ENCODE measurements at places on chromosomes 5 and 9. TPM values are rescaled to one million over a fixed set of nuclear protein-coding genes. Genes with fewer than 3 reads are reported as not detected.
A peak's percentile ranks its signal among the peaks of the same experiment; 100 is the strongest.

Gene OBP2B
- not detected for total RNA-seq

Gene PCDHA4
- total RNA-seq = not detected

Gene OGN
- 0.15 TPM for total RNA-seq

Gene TMEM203
- 45.0 TPM for total RNA-seq

- no peaks in the 10 kb centered on the region for H3K27me3 ChIP-seq
- no peaks in the 10 kb centered on the region for H3K4me1 ChIP-seq
- no peak overlapping the region for H3K27ac ChIP-seq
- no peak overlapping the region for H3K4me3 ChIP-seq
Observed at GRCh38 chr5:143183989-143184388, 219.5 kb downstream of the NR3C1 start.

- no peaks in the 10 kb centered on the region for H3K4me1 ChIP-seq
- H3K36me3 ChIP-seq = no peaks in the 10 kb centered on the region
- no peaks in the 10 kb centered on the region for H3K27me3 ChIP-seq
- H3K27ac ChIP-seq = no peak overlapping the region
Observed at GRCh38 chr5:71886406-71886805, 167.3 kb downstream of the CARTPT start.

DNA sequence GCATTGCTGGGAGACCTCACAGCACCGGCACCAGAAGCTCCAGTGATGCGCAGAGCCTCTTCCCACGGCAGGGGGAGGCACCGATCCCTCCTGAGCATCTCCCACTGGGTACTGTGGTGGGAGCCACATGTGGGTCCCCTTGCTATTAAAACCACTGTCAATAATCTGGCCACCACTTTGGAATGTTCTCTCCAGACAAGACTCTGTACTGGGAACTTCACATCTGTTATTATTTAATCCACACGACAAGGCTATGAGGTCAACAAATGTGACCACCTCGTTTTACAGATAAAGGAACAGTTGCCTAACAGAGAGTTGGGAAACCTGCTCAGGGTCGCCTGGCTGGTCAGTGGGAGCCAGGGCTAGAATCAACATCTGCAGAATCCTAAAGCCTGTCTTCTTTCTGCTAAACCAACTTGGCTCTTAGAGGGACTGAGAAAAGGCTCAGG, 72.7 kb downstream of the EPB41L4B start:
- DNase-seq = no peak
- no peaks in the 10 kb centered on the region for H3K36me3 ChIP-seq
- no peak overlapping the region for H3K4me3 ChIP-seq
- peaks cover 26% of the 10 kb centered on the region for H3K4me1 ChIP-seq

DNA sequence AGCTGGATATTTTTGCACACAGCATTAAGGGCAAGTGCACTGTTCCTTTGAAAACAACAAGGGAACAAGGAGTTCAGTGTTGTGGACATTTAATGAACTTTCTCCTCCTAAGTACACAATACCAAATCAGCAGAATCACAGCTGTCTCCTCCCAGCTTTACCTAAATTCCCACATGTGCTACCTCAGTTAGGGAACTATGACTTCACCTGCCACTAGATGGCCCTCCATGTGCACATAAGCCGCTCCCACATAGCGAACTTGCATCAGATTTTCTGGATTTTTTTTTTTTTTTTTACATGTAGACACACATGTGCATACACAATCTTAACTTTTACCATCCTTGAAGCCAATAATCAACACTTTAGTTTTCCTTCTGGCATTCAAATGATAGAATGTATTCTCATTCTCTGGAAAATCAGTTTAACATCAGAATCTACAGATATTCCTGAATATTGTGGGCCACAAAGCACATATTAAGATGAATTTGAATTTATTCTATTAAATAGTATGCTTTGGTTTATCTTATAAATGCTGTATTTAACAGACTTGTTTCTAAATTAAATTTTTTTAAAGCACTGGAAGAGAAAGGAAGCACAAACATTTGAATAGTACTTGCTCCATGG, 123.6 kb downstream of the PALM2AKAP2 start:
- H3K4me3 ChIP-seq = no peak overlapping the region
- no peaks in the 10 kb centered on the region for H3K4me1 ChIP-seq
- no peak overlapping the region for H3K27ac ChIP-seq
- no peaks in the 10 kb centered on the region for H3K27me3 ChIP-seq
- no peaks in the 10 kb centered on the region for H3K36me3 ChIP-seq
- peak; percentile 76 for DNase-seq

- H3K4me1 ChIP-seq = peaks cover 4% of the 10 kb centered on the region
- no peaks in the 10 kb centered on the region for H3K27me3 ChIP-seq
- DNase-seq = no peak
- no peak overlapping the region for H3K27ac ChIP-seq
- H3K36me3 ChIP-seq = no peaks in the 10 kb centered on the region
- H3K4me3 ChIP-seq = no peak overlapping the region
Observed at GRCh38 chr9:131840220-131840619, 100.3 kb upstream of the RAPGEF1 start.

- no peak overlapping the region for H3K27ac ChIP-seq
- no peaks in the 10 kb centered on the region for H3K27me3 ChIP-seq
- peak; percentile 24 for DNase-seq
- H3K4me1 ChIP-seq = peaks cover 10% of the 10 kb centered on the region
Observed at GRCh38 chr5:446883-447263, 3.9 kb downstream of the EXOC3 start.

- H3K27me3 ChIP-seq = no peaks in the 10 kb centered on the region
- H3K36me3 ChIP-seq = no peaks in the 10 kb centered on the region
- H3K4me3 ChIP-seq = peak overlapping the region; percentile 95
- peaks cover 32% of the 10 kb centered on the region for H3K4me1 ChIP-seq
- no peak for DNase-seq
- H3K27ac ChIP-seq = peak overlapping the region; percentile 98
Observed at GRCh38 chr5:134226441-134227192, 744 bp upstream of the PPP2CA start.

DNA sequence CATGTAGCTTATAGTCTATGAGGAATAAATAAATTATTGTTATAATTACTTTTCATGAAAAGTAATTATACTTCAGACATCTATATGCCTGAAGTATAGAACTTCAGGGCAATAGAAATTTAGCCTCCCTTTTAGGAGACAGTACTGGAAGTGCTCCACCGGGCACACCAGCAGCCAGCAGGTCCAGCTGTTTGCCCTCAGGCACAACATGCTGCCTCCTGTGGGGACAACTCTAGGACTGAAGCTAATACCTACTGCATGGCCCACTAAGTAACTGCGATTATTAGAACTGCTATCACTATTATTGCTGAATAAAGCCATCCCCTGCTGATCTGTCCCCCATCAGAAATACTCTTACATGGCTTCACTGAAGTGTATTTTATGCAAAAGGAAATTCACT, 329.6 kb downstream of the MED10 start:
- H3K36me3 ChIP-seq = no peaks in the 10 kb centered on the region
- no peak for DNase-seq
- H3K27me3 ChIP-seq = no peaks in the 10 kb centered on the region
- H3K4me1 ChIP-seq = no peaks in the 10 kb centered on the region

DNA sequence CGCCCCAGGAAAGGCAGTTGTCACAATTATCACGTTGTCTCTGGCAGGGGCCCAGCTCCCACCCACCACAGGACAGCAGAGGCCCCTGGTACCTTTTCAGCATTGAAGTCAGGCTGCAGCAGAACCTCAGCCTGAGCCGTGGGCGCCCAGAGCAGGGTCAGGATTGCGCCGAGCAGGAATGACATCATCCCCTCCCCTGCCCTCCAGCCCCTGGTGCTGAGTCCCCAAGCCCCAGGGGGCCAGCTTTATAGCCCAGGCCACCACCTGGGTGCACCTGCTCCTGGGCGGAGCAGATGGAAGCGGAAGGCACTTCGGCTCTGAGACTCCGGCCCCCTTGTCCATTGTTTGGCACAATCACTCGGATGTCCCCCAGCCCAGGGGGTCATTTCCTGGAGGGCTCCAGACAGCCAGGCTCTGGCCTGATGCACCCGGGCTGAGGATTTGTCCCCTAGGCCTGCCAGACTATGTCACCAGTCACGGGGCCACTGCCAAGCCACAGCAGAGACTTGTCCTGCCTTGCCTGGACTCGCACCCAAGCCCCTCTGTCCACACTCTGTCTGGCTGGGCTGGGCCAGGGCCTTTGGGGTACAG, at the start of gene LCN15:
Gene LCN15 (minus strand): TSS at position 218 of the 591 bp plus-strand sequence. CDS start 30 bp downstream, at position 188.
- no peaks in the 10 kb centered on the region for H3K36me3 ChIP-seq
- no peak within 1 kb of the TSS for H3K27ac ChIP-seq
- H3K4me1 ChIP-seq = peaks cover 13% of the 10 kb centered on the region
- no peak for DNase-seq

GRCh38 chr5:1299961-1300360, 5.1 kb upstream of the TERT start:
- H3K27ac ChIP-seq = no peak overlapping the region
- H3K4me3 ChIP-seq = no peak overlapping the region
- H3K4me1 ChIP-seq = no peaks in the 10 kb centered on the region
- no peaks in the 10 kb centered on the region for H3K36me3 ChIP-seq
- no peak for DNase-seq
- H3K27me3 ChIP-seq = no peaks in the 10 kb centered on the region

All from HCT116 (cell line).